Hematopoietic multipotent progenitor cell treated with erythropoietin and hydrocortisone succinate and interleukin-3 and kit ligand, for 6 days (in vitro differentiated cells): ENCODE measurements at places on chromosomes 11 and 22.
A peak's percentile ranks its signal among the peaks of the same experiment; 100 is the strongest.

GRCh38 chr11:15711311-15711710, 596.6 kb downstream of the INSC start:
- no peak for DNase-seq

GRCh38 chr11:69943506-69943905, 124.3 kb upstream of the FGF3 start:
- no peak for DNase-seq

- DNase-seq: no peak
These were observed 809.2 kb downstream of the TBC1D22A start for GRCh38 chr22:47571616-47572015.

DNA sequence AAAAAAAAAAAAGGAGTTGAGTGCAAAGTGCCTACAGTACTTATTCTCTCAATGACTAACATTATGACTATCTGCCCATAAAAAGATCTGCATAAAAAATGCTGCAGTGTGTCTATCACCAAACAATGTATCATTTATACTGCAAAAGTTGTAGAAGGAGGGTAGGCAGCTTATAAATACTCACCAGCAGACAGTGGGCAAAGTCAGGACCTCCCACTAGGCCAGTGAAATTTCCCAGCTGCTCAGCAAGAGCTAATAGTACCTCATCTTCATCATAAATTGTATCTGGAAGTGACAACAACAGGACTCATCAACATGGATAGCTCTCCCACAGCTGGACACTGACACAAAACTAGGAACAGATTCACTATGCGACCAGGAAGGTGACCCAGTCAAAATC, 1.6 kb downstream of the PPP2R1B start:
- peak; percentile 12 for DNase-seq

GRCh38 chr22:45524157-45524556, 21.5 kb downstream of the FBLN1 start:
- no peak for DNase-seq

GRCh38 chr22:30212363-30212995, 34.1 kb downstream of the LIF start:
- peak; percentile 73 for DNase-seq

DNA sequence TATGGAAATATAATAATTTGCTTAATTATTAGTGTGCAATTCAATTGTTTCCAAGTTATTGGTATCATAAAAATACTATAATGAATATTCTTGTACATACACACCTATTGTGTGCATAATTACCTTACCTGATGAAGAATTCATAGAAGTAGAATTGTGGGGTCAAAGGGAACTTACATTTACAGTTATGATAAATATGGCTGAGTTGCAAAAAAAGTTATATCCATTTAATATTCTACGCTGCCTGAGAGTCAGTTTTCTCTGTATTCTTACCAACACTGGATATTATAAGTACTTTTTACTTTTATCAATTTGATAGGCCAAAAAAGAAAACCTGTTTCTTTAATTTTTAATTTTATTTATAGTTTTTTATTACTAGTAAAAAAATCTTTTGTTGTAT, 2.1 kb upstream of the PSMA1 start:
- no peak for DNase-seq

- no peak for DNase-seq
These were observed 37.2 kb downstream of the CELSR1 start for GRCh38 chr22:46500201-46500600.
